Fibroblast of upper back skin (primary cell): ENCODE measurements at places on chromosomes 12 and 14.

DNA sequence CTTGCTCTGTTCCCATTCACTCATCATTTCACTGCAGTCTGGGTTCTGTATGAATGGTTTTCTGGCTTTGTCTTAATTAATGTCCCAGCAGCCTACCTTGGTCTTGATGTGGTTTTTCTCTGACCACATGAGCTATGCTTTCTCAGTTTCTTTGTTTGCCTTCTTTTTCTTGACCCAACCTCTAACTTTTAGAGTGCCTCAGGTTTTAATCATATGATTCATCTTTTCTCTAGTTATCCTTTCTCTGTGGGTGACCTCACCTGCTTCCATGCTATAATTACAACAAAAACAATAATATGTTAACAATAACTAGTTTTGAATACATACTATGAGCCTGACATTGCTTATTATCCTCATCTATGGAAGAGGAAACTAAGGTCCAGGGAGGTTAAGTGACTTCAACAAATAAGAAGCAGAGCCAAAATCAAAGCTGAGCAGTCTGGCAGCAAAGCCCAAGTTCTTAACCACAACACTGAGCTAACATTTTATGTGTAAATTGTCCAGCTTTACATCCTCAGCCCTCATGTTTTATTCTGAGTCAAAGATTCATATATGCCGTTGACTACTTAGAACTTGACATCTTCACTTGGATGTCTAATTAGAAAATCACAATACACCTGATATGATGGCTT is 4.7 kb upstream of the EPYC start:
- peak; percentile 58 for DNase-seq

GRCh38 chr12:3646561-3647241 is 106.2 kb downstream of the CRACR2A start:
- DNase-seq, result no peak

- DNase-seq, result peak; percentile 85
These were observed 156.5 kb upstream of the AMIGO2 start for GRCh38 chr12:47236109-47236714.

DNA sequence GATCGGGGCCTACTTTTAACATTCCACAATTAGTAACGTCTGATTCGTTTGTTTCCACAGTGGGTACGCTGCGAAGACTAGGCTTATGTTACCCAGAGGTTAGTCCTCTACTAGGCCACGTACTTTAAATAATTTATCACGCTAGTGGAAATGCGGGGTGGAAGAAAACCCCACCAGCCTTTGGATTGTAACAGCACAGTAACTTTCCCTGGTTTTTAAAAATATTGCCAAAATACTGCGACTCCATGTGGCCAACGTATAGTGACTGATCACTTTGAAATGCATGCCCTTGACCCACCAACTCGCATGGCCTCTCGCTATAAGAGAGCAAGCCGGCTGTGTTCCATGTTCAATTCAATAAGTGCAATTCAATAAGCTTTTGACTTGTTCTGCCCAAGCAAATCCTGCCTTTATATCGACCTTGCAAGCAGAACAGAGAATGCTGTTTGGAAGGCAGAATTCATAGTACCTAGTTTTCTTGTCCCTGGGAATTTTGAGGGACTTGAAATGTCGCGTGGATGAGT is 882 bp upstream of the GTF2A1 start:
- peak; percentile 20 for DNase-seq

GRCh38 chr12:15206831-15207389 is 14.3 kb downstream of the RERG start:
- DNase-seq, result no peak

- DNase-seq, result no peak
These were observed 21.8 kb downstream of the VASH1 start for GRCh38 chr14:76782885-76783566.

DNA sequence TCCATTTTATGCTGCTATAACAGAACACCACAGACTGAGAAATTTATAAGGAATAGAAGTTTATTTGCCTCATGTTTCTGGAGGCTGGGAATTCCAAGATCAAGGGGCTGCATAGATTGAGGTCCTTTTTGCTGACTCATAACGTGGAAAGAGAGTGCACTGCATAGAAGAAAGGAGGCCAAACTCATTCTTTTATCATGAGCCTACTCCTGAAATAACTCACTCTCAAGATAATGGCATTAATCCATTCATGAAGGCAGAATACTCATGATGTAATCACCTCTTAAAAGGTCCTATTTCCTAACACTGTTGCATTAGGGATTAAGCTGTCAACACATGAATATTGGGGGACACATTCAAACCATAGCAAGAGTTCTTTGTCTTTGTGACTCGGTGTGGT is 60.0 kb upstream of the FBXO33 start:
- DNase-seq, result peak; percentile 92

- no peak for DNase-seq
These were observed 48.4 kb downstream of the ZNF641 start for GRCh38 chr12:48302161-48302911.

- DNase-seq, result no peak
These were observed 23.3 kb downstream of the ZFC3H1 start for GRCh38 chr12:71640316-71640715.

- no peak for DNase-seq
These were observed 348.3 kb downstream of the BMP4 start for GRCh38 chr14:53608369-53608768.

- DNase-seq, result no peak
These were observed 39.8 kb upstream of the HMGA2 start for GRCh38 chr12:65784289-65785015.

DNA sequence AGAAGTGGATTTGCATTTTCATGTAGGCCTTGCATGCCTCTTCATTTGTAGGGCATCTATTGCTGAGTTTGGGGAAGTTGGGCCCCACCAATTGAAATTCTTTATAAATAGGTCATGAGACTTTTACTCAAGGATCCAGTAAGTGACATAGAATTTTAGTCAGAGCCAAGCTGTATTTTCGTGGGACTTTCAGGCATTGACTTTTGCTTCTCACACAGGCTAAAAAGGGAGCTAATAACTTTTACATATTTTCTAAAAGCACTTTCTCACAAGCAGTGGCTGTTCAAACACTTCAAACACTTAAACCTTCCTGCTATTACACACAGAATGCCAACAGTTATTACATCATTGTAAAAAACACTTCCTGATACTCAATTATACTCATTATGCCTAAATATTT is 260.5 kb downstream of the MSRB3 start:
- DNase-seq, result no peak

GRCh38 chr14:93889739-93890483 is 37.2 kb upstream of the FAM181A start:
- no peak for DNase-seq

DNA sequence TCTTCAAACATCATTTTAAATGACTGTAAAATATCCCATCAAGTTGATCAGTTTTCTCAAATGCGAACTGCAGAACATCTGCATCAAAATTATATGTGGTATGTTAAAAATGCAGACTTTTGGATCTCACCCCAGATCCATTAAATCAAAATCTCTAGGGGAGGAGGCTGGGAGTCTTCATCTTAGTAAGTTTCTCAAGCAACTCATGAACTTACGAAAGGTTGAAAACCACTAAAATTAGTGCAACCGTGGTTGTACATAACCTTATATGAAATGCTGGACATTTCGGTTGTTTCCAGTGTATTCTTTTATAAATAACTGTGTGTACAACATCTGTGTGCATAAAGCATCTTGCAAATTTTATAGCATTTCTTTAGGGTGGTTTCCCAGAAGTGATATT is 39.2 kb downstream of the ZFP36L1 start:
- DNase-seq, result peak; percentile 86
